Mesenteric fat pad (tissue), 1 donor: ENCODE measurements at places on chromosomes 11 and 22.

DNA sequence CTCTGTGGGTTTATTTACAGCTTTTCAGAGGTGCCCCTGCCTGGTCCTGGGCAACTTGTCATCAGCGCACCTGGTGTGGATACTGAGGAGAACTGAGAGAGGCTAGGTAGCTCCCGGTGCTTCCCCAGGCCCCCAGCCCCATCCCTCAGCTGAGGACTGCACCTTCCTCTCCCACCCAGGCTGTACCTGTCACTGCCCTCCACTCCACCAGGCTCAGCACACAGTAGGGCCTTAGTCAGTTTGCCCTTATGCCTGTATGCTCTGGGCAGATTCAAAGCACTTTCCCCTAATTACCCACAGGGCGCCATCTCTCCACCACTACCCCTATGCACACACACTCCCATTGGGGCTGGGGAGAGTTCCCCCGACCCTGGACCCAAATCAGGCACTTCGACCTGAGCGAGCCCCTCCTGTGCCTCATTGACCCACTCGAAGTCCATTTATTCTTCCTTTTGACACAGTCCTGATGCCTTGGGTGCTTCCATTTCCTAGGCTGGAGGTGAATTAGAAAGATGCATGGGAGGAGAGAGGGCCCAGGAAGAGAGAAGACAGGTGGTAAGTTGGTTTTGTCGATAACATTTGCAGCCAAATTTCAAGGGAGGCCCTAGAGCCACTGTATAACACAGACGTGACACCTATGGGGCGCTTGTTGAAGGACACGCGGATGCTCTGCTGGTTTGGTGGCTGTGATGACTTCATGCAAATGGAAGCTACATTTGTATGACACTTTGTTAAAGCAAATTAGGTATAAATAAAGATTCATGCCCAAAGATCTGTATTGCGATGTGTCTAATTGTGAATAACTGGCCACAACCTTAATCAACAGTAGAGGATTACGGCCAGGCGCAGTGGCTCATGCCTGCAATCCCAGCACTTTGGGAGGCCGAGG, 13.8 kb upstream of the PICK1 start:
- DNase-seq: no peak

- no peak for DNase-seq
Observed at GRCh38 chr11:105448703-105449079, 161.2 kb upstream of the GRIA4 start.

DNA sequence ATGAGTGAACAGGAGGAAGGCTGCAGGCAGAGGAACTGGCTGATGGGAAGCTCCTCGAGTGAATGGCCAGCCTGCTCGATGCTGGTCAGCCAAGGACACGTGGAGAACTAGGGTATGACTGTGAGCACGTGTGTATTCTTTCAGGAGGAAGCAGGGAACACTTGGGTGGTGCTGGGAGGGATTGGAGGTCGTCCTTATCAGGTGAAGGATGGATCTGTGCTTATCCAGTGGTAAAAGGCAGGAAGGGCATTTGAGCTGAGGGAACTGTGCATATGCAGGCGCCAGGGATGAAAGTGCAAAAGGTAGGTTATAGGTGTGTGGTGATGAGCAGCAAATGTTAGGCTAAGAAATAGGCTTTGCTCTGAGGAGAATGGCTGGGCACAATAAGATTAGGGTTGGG, 9.7 kb upstream of the SLCO2B1 start:
- no peak for DNase-seq

- DNase-seq: no peak
Observed at GRCh38 chr11:113339929-113340589, 25.7 kb downstream of the TTC12 start.

DNA sequence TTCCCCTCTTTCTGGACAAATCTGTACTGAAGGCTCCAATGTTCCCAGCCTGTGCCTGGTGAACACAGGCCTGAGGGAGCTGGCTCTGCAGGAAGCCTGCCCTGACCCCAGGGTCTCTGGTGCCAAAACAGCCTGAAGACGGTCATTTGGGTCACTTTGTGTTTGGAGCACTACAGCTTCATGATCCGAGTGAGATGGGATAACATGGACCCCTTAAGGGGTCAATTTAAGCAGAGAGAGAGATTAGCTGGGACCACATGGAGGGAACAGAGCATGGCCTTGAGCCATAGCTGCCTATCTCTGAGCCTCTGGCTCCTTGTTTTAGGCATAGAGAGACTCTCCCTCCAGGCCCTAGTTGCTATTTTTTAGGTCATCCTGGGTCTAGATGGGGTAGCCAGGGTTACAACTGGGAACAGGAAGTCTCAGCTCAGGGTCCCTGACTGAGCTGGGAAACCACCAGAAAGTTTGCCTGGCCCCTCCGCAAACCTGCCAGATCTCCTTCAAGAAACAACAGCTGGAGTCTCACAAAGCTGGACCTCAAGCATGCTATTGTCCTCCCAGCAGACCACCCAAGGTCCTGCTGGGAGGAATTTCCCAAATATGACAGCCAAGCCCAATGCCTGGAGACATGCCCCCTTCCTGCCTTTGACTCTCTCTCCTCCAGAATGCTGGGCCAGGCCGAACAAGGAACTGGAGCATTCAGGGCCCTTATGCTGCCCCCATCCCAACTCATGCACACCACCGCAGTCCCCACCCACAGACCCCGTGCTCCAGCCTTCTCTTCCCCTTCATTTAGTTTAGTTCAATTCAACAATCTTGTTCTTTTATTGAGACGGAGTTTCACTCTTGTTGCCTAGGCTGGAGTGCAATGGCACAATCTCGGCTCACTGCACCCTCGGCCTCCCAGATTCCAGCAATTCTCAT, 4.0 kb downstream of the SLCO2B1 start:
- no peak for DNase-seq
